ENCODE measurements at places on chromosomes 5 and 9.

DNA sequence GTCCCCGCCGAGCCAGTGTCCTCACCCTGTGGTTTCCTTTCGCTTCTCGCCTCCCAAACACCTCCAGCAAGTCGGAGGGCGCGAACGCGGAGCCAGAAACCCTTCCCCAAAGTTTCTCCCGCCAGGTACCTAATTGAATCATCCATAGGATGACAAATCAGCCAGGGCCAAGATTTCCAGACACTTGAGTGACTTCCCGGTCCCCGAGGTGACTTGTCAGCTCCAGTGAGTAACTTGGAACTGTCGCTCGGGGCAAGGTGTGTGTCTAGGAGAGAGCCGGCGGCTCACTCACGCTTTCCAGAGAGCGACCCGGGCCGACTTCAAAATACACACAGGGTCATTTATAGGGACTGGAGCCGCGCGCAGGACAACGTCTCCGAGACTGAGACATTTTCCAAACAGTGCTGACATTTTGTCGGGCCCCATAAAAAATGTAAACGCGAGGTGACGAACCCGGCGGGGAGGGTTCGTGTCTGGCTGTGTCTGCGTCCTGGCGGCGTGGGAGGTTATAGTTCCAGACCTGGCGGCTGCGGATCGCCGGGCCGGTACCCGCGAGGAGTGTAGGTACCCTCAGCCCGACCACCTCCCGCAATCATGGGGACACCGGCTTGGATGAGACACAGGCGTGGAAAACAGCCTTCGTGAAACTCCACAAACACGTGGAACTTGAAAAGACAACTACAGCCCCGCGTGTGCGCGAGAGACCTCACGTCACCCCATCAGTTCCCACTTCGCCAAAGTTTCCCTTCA lies 1.4 kb downstream of the GLIS3 start:
- DNase-seq: peak; percentile 44

DNA sequence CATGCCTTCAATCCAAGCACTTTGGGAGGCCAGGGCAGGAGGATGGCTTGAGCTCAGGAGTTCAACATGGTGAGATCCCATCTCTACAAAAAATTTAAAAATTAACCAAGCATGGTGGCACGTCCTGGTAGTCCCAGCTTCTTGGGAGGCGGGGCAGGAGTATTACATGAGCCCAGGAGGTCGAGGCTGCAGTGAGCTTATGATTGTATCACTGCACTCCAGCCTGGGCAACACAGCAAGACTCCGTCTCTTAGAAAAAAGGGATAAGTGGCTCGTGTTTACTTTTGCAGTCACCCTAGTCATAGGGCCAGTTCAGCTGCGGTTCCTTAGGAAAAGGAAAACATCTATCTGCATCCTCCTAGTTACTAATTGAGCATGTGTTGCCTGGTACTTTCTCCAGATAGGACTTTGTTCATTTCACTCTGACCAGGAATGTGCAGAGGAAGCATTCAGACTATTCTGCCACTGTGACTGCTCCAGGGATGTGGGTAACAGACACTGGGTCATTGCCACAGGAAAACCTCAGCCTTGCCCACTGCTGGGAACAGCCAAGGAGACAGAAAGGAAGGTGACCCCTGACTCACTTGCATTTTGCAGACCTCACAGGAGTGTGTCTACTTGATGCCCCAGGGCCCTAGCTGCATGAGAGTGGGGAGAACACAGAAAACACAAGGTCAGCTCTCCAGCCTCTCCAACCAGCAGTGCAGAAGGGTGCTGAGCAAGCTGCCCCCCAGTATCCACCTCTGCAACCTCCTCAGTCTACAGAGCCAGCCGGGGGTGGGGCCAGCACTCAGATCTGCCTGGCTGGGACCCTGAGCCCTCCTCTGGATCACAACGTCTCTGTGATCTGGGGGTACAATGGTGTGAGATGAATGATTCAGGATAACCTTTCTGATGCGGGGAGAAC lies 33.9 kb upstream of the ALDH1B1 start:
- DNase-seq: no peak

GRCh38 chr9:103410059-103410458 lies 414.9 kb downstream of the CYLC2 start:
- no peak for DNase-seq

DNA sequence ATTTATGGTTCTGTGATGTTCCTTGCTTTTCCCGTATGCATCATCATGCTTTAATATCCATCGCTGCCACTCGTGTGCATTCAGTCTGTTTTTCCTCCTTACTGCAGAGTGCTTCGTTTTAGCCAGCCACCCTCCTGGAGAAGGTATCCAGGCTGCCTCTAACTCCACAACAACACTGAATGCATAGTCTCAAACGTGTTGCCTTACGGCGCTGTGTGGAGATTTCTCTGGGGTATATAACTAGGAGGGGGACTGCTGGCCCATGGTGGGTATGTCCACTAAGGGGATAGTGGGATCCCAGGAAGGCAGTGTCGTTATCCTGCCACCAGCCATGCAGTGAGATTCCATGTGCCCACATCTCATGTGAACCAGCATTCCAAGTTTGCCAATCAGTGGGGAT lies 16.4 kb downstream of the BTNL9 start:
- DNase-seq: no peak

DNA sequence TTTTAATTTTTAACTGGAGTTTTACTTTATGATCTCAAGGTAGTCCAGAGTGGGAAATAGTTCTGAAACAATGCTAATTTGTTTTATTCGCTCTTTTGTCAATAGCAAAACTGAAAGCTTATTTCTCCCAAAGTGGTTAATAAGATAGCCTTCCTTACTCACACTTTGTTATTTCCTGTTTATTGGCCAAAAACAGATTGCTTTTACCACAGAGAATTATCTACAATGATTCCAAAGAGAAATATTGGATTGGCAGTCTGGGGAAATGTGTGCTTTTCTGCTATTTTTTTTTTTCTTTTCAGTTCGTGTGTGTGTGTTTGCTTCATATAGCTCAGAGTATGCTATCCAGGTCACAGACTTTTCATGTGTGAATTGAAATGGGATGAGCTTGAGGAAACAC lies 756.7 kb upstream of the RGMB start:
- DNase-seq: no peak

DNA sequence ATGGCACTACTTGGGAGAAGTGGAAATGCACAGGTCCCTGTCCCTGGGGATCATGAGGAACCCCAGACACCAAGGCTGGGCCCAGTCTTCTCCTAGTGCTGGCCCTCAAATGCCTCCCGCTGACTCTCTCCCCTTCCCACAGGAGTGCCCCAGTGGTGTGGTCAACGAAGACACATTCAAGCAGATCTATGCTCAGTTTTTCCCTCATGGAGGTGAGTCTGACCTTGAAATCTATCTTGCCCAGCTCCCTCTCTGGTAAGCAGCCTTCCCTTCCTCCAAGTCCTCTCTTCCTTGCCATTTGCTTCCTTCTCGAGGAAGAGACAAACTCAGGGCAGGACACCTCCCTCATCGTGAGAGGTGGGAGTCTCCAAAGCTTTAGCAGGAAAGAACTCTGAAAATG lies 63.3 kb upstream of the GABRP start:
- no peak for DNase-seq

- no peak for DNase-seq
Measured at GRCh38 chr9:109313351-109313750, 7.5 kb downstream of the EPB41L4B start.

GRCh38 chr5:14286007-14286406 lies 142.9 kb downstream of the TRIO start:
- DNase-seq: no peak

GRCh38 chr5:4226565-4226964 lies 630.9 kb downstream of the IRX1 start:
- DNase-seq: no peak

GRCh38 chr5:11027660-11028059 lies 266.6 kb upstream of the DAP start:
- no peak for DNase-seq

GRCh38 chr9:137319011-137319738 lies 17.1 kb upstream of the NRARP start:
- no peak for DNase-seq

GRCh38 chr5:59678943-59679342 lies 214.6 kb downstream of the PDE4D start:
- DNase-seq: no peak

- no peak for DNase-seq
Measured at GRCh38 chr5:154058055-154059038, 19.6 kb downstream of the MFAP3 start.

GRCh38 chr9:108860354-108860753 lies 1.7 kb upstream of the ACTL7A start:
- DNase-seq: no peak

Measured in activated naive CD4-positive, alpha-beta T cell treated with anti-CD3 and anti-CD28 coated beads, Interleukin-2, amount 50 U/mL, for 16 hours (primary cell).